H7 (cell line): ENCODE measurements at places on chromosomes 7 and 10. TPM values are rescaled to one million over a fixed set of nuclear protein-coding genes. Genes with fewer than 3 reads are reported as not detected.

PPP3CB gene
- total RNA-seq = 11.7 and 13.3 TPM in 2 replicates

PRRT4 gene
- total RNA-seq = 0.14 and 0.67 TPM in 2 replicates

DNA sequence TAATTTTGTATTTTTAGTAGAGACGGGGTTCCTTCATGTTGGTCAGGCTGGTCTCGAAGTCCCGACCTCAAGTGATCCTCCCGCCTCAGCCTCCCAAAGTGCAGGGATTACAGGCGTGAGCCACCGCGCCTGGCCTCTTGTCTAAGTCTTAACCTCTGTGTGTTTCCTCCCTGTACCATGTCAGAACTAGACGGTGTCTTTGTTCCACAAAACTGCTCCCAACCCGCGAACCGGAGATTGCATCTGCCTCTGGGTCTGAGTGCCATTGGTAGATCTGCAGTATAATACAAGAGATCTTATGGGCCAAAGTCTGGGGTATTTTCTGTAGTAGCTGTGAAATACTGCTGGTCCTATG, 1.3 kb upstream of the EEF1AKMT2 start:
- DNase-seq = no peak

- no peak for DNase-seq
Observed at GRCh38 chr10:100006243-100006886, 3.4 kb downstream of the DNMBP start.

DNA sequence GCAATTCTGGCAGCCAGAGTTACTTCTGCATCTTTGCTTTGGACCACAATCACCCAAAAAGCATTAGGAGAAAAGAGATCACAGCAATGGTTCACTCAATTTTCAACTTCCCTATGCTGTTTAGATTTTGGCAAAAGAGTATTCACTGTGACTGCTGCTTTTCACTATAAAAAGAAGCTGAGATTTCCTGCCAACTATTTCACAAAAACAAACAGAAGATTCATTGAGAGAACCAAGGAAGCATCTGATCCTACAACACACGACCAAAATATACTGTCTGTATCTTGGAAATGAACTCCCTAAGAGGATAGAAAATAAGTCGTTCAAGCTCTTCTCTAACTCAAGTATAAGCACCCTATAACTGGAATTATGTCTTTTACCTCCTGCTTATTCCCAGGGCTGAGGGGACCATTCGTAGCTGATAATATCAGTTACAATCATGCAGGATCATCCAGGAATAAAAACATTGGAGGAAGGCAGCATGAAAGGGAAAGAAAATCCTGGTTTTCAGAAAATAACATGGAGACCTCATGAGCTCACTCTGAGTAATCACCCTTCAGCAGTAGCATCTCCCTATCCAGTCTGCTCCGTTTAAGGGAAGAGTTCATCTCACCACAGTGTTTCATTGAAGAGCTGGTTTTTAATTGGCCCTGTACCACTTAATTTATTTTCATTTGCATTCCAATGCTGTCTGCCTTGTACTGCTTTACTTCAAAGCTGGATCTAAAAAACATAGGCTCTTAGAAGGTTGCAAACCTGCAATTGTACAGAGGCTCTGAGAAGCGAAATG, 256.2 kb downstream of the PAXIP1 start:
- no peak for DNase-seq

DNA sequence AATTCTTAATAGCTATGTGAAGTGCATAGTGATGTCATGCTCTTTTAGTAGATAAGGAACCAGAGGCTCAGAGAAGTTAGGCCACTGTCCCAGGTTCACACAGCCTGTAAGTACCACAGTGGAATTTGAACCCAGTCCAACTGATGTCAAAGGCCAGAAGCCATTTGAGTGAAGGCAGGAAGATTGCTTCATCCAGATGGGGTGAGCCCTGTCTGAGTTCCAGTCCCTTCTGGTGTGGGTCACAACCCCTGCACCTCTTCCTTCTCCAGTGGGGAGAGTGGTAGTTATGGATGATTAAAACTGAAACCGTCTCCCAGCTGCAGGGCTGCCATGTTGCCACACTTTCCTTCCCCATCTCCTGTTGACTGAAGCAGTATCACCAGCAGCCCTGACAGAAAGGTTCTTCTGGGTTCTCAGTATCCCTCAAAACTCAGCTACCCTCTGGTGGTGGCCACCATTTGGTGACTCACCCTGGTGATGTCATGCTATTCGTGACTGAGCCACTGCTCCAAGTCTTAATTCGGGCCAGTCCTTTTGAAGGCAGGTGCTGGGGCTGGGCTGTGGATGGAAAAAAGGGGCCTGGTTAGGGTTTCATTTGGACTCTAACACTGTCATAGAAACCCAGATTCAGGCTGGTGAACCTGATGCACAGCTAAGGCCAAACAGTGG, 1.5 kb upstream of the C10orf95 start:
- no peak for DNase-seq
